ENCODE measurements at places on chromosomes 1 and 21.

DNA sequence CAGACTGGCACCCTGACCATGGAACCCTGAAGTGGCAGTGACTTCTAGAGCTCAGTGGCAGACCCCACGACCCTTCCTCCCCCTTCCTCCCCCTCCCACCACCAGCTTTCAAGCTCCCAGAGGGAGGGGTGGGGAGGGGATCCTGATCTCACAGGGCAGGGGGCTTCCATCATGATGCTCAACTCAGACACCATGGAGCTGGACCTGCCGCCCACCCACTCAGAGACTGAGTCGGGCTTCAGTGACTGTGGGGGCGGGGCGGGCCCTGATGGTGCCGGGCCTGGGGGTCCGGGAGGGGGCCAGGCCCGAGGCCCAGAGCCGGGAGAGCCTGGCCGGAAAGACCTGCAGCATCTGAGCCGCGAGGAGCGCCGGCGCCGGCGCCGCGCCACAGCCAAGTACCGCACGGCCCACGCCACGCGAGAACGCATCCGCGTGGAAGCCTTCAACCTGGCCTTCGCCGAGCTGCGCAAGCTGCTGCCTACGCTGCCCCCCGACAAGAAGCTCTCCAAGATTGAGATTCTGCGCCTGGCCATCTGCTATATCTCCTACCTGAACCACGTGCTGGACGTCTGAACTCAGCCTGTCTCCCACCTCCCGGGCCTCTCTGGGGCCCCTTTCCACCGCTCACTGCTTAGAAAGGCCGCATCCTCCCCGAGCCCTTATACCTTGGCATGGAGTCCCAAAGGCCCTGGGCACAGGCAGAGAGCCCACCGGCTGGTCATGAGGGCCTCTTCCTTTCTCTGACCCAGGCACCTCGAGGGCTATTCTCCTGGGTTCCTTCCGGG, 3.9 kb downstream of the NHLH1 start:
- H3K27ac ChIP-seq = no peak overlapping the region
- H3K4me1 ChIP-seq = no peaks in the 10 kb centered on the region
- DNase-seq = no peak

GRCh38 chr1:186781730-186782129, 47.0 kb upstream of the PLA2G4A start:
- H3K36me3 ChIP-seq = no peaks in the 10 kb centered on the region
- no peaks in the 10 kb centered on the region for H3K4me1 ChIP-seq
- H3K4me3 ChIP-seq = no peak overlapping the region
- DNase-seq = no peak
- no peaks in the 10 kb centered on the region for H3K27me3 ChIP-seq

GRCh38 chr1:9881838-9882249, 28.2 kb downstream of the CTNNBIP1 start:
- no peaks in the 10 kb centered on the region for H3K27me3 ChIP-seq
- H3K4me3 ChIP-seq = no peak overlapping the region
- H3K27ac ChIP-seq = no peak overlapping the region
- no peaks in the 10 kb centered on the region for H3K4me1 ChIP-seq
- H3K36me3 ChIP-seq = no peaks in the 10 kb centered on the region

DNA sequence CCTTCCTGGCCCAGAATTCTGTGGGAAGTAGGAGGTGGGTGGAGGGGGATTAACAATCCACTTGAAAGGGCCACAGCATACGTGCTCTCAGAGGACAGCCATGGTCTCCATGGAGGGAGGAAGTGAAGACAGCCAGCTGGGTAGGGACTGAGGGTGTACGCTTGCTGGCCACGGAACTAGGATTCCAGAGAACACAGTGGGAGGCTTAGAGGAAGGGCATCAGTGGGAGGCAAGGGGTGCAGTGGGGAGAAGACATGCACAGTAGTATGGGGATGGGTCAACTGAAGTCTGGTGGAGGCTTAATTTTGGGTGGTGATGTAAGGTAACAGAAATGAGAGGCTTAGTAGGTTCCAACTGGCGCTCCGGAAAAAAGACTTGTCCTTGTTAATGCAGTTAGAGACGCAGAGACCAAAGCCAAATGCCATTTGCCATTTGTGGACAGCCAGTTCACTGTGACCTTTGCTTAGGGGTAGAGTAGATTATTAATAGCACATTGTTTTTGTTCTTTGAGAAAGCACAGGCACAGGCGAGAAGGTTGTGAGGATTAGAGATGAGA, 103.0 kb downstream of the ZSCAN20 start:
- H3K4me3 ChIP-seq = no peak overlapping the region
- no peaks in the 10 kb centered on the region for H3K27me3 ChIP-seq
- peak overlapping the region; percentile 33 for H3K27ac ChIP-seq
- H3K4me1 ChIP-seq = peaks cover 9% of the 10 kb centered on the region
- no peaks in the 10 kb centered on the region for H3K36me3 ChIP-seq
- DNase-seq = no peak

DNA sequence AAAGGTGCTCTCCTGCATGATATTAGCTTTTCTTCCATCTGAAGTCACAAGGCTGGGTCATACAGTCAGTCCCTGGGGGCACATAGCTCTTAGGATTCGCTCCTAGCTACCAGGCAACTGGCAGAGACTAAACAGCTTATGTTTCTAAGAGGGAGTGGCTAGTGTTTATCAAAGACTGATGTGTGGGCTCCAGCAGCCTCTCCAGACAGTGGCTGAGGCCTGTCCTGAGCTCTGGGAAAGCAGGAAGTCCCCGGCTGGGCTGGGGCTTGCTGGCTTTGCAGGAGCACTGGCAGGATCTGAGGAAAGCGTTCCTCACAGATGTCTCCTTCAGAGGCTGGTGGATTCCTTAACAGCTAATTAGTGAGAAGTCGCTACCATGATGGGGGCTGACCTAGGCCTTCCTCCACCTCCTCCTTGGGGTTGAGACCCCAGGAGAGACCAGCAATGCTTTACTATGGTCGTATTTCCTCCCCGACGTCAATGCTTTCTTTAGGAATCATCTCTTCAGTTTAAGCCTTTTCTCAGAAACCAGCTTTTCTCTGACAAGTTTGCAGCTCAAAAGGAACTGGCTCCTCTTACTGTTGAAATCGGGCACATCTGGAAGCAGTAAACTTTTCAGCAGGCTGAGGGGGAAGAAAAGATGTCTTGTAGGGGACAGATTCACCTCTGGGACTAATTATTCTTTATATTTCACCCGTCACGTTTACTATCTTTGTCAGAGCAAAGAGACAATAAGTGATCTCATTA, 33.5 kb upstream of the HHAT start:
- H3K36me3 ChIP-seq = no peaks in the 10 kb centered on the region
- no peak overlapping the region for H3K27ac ChIP-seq
- H3K4me1 ChIP-seq = peaks cover 12% of the 10 kb centered on the region
- DNase-seq = peak; percentile 41
- no peaks in the 10 kb centered on the region for H3K27me3 ChIP-seq

DNA sequence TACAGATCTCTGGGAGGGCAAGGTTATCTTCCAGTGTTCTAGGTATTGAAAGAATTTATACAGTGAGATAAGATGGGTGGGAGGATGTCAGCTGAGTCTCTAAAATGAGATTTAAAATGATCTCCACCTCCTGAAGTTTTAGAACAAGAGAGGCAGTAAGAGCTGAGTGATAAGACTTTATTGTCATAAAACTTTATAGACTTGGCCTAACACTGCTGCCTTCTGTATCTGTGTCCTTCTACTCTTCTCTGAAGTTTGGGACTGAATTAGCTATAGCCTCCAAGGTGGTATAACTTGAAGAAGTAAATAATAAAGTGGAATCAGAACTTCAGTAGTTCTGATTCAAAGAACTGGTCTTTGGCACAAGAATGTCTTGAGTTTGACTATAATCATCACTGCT, 48.3 kb downstream of the SUCO start:
- no peaks in the 10 kb centered on the region for H3K36me3 ChIP-seq
- H3K4me3 ChIP-seq = no peak overlapping the region
- no peaks in the 10 kb centered on the region for H3K4me1 ChIP-seq
- H3K27me3 ChIP-seq = no peaks in the 10 kb centered on the region
- H3K27ac ChIP-seq = no peak overlapping the region

- no peak overlapping the region for H3K4me3 ChIP-seq
- H3K4me1 ChIP-seq = no peaks in the 10 kb centered on the region
- no peaks in the 10 kb centered on the region for H3K27me3 ChIP-seq
- H3K36me3 ChIP-seq = no peaks in the 10 kb centered on the region
Observed at GRCh38 chr21:43015906-43016540, 41.7 kb downstream of the PKNOX1 start.

DNA sequence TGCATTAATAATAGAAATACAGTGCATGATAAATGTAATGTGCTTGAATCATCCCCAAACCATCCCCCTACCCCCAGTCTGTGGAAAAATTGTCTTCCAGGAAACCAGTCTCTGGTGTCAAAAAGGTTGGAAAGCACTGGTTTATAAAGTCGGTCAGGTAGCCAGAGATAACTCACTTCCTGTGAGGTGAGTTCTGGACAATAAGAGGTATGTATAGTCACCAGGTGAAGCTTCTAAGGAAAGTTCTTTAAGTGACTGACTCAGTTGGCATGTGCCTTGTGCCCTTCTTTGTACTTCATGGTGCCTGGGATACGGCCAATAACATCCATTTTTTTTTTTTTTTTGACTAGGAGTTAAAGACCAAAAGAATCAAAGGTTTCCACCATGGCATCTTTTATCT, 103.7 kb downstream of the GPATCH2 start:
- H3K36me3 ChIP-seq = no peaks in the 10 kb centered on the region
- no peaks in the 10 kb centered on the region for H3K27me3 ChIP-seq
- H3K4me3 ChIP-seq = no peak overlapping the region
- DNase-seq = no peak
- H3K4me1 ChIP-seq = no peaks in the 10 kb centered on the region
- no peak overlapping the region for H3K27ac ChIP-seq

GRCh38 chr1:87810166-87810565, 481.5 kb downstream of the LMO4 start:
- no peak for DNase-seq
- no peaks in the 10 kb centered on the region for H3K36me3 ChIP-seq
- no peaks in the 10 kb centered on the region for H3K27me3 ChIP-seq
- H3K27ac ChIP-seq = no peak overlapping the region
- H3K4me1 ChIP-seq = peaks cover 4% of the 10 kb centered on the region
- H3K4me3 ChIP-seq = no peak overlapping the region

DNA sequence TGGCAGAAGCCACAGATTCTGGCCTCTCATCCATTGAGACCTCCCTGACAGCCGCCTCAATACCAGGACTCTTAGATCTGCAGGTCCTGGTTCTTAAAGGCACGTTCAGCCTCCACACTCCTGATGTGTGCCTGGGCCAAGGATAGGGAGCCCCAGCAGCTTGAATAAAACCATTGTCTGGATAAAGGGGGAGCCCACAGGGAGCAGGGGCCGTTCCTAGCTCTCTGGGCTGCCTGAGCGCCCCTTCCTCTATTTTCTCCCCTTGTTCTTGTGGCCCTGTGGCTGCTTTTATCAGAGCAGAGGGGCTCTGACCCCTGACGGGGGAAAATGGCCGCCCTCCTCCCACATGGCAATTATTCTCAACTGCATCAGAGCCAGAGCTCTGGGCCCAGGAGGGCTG, 200.8 kb downstream of the HUNK start:
- DNase-seq = no peak
- no peak overlapping the region for H3K27ac ChIP-seq
- H3K4me3 ChIP-seq = no peak overlapping the region
- H3K36me3 ChIP-seq = no peaks in the 10 kb centered on the region
- H3K27me3 ChIP-seq = no peaks in the 10 kb centered on the region

DNA sequence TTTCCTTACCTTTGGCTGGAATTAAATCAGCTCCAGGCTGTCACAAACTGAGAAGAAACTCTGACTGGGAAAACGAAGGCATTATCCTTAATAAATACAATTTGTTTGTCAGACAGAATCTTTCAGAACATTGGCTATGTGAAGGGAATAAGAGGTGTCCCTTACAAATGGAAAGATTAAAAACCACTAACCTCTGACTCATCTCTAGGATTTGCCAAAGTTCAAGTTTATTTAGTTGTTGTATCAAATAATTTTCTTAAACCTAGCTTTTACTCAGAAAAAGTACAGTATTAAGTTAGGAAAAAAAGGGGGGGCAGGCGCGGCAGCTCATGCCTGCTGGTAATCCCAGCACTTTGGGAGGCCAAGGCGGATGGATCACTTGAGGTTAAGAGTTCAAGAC, 15.7 kb downstream of the SERTAD4 start:
- H3K27me3 ChIP-seq = peaks cover 3% of the 10 kb centered on the region
- no peak for DNase-seq
- no peak overlapping the region for H3K4me3 ChIP-seq
- no peaks in the 10 kb centered on the region for H3K4me1 ChIP-seq

DNA sequence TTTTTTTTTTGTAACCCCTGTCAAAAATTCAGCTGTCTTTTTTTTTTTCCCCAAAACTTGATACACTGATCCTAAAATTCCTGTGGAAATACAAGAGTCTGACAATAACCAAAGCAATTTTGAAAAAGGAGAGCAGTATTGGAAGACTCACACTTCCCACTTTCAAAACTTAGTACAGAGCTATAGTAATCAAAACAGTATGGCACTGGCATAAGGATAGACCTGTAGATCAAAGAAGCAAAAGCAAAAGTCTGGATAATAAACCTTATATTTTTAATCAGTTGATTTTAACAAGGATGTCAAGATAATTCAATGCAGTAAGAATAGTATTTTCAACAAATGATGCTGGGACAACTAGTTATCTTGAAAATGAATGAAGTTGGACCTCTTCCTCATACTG, 17.3 kb downstream of the FBXO28 start:
- H3K27me3 ChIP-seq = no peaks in the 10 kb centered on the region
- H3K27ac ChIP-seq = no peak overlapping the region

DNA sequence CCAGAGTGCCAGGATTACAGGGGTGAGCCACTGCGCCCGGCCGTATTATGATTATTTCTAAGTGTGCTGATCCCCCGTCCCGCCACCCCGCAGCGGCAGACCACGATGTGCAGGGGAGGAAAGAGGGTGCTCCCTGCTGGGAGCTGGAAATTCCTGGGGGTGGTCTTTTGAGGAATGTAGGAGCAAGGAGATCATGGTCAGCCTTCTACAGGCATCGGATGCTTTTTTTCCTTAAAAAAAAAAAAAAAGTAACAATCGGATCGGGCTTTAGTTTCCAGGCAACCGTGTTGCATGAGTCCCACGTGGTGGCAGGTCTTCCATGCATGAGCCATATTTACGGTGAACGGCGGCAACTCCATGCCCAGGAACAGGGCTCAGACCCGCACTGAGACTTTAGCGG, 74.2 kb upstream of the COX20 start:
- DNase-seq = no peak
- H3K4me3 ChIP-seq = no peak overlapping the region
- H3K27ac ChIP-seq = no peak overlapping the region
- no peaks in the 10 kb centered on the region for H3K36me3 ChIP-seq
- H3K27me3 ChIP-seq = peaks cover 3% of the 10 kb centered on the region

DNA sequence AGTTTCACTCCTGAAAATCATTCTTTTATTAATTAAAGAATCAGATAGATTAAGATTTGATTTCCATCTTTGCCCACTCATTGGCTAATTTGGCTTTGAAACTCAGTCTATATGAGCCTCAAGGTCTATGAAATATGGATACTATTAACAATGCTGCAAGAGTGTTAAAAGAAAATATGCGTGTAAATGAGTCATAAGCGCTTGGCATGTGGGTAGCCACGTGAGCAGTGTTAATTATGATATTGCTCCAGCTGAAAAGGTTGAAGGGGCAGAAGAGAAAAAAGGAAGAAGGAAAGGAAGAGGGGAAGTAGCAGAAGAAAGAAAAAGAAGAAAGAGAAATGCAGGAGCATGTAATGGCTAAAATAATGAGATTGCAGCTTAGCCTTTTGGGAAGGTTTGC, 151.4 kb downstream of the CHRM3 start:
- H3K27me3 ChIP-seq = no peaks in the 10 kb centered on the region
- no peak overlapping the region for H3K4me3 ChIP-seq
- H3K4me1 ChIP-seq = no peaks in the 10 kb centered on the region
- DNase-seq = no peak

Measured in psoas muscle (tissue), 8 donors.